ENCODE measurements at places on chromosomes 11 and 22. TPM values are rescaled to one million over a fixed set of nuclear protein-coding genes. Genes with fewer than 3 reads are reported as not detected.
A peak's percentile ranks its signal among the peaks of the same experiment; 100 is the strongest.

The OR51E2 gene
- not detected for total RNA-seq

The MS4A14 gene
- total RNA-seq, result not detected

The RAB38 gene
- total RNA-seq, result 13.5 TPM

The GGT5 gene
- total RNA-seq, result not detected

The SYT8 gene
- total RNA-seq, result 0.20 TPM

The PKNOX2 gene
- total RNA-seq, result 2.8 TPM

The PRPF19 gene
- 86.6 TPM for total RNA-seq

The CRACR2B gene
- 1.8 TPM for total RNA-seq

The NUP160 gene
- total RNA-seq, result 27.1 TPM

The CCDC73 gene
- not detected for total RNA-seq

The JHY gene
- 4.6 TPM for total RNA-seq

The KCNQ1 gene
- not detected for total RNA-seq

DNA sequence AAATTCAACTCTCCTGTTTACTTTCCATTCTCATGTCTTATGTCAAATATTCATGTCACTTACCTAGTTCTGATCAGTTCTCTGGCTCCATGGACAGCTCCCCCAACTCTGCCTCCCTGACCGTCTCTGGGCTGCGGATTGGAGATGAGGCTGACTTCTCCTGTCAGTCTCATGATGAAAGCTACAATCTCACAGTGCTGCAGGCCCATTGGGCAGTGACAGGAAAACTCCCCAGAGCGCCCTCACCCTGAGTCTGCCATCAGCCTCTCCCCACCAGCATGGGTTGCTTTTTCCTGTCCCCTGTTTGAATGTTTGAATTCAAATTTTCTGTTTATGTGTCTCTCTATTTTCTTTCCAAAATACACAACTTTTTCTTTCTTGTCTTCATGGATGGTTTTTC lies 63.8 kb upstream of the TOP3B start:
- DNase-seq, result no peak

DNA sequence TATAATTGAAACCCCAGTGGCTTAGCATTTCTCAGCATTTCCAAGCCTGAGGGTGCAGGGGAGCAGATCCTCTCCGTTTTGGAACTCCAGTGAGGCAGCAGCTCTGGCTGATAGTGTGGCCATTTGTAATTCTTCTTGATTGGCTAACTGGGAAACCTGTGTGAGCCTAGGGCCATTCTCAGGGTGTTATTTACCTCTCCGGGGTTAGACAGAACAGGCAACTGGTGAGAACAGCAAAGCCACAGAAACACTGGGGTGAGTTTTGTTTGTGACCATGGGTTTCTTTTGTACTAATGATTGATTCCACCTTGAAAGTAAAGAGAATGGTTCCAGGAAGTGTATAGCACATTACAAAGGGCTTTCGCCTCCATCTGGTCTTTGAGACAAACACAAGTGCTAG lies 2.4 kb upstream of the OR4X2 start:
- no peak for DNase-seq

DNA sequence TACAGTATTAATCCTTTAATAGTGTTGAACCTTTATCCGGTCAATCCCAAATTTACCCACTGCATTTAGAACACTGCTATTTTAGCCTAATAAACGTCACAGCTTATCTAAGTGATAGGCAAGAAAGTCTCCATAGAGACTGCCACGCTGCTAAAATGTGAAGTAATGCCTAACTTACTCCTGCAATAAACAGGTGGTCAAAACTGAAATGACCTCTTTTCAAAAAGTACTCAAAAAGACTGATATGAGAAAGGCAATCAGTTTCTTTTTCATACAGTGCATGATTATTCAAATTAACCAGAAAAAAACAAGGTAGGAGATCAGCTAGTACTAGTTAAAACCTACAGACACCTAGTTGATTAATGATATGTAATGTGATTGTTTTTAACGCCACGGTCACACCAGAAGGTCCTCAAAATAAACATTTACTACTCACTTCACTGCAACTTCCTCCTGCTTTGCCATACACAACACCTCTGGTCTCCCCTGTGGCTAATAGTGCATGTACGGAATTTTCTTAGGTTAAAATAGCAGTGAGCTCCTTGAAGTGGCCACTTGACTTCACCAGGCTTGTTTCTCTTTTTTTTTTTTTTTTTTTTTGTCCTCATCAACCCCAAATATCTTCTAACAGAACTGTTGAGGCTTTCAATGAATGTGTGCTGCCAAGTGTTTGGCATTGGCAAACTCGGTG lies 8.8 kb downstream of the ATP5MG start:
- no peak for DNase-seq

DNA sequence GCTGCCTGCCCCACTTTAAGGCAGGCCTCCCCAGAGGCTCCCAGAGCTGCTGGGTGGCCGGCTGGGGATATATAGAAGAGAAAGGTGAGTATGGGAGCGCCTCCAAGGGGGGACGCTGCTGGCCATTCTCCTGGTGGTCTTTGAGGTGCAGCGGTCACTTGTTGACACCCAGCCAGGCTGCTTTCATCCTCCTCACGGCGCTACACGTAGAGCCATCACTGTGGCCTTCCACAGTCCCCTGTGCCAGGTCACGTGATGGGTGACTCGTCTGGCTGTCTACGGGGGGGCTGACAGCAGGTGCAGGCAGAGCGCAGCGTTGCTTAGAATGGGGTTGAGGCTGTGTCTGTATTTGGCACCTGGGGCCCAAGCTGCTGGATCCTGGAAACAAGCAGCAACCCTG lies 1.9 kb downstream of the ACR start:
- no peak for DNase-seq

DNA sequence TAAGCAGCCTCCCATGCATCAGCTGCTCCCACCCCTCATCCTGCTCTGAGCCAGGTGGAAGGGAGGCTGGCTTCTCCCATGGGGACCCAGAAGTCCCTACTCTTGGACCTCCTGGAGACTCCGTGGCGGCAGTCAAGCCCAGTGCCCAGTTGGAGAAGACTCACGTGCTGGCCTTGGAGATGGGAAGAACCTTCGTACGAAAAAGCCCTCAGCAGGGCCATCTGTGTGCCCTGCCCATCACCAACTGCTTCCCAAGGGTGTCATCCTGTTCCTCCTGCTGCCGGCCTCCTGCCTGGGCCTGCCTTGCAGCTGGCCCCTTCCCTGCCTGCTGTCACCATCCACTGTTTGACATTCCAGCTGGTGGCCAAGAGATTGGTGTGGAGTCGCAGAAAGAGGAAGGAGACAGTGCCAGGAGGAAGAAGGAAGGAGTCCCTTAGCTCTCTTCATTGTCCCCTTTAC lies 28.0 kb downstream of the ARHGAP1 start:
- DNase-seq, result no peak

- no peak for DNase-seq
These were observed 213.6 kb downstream of the DBX1 start for GRCh38 chr11:19946681-19947080.

DNA sequence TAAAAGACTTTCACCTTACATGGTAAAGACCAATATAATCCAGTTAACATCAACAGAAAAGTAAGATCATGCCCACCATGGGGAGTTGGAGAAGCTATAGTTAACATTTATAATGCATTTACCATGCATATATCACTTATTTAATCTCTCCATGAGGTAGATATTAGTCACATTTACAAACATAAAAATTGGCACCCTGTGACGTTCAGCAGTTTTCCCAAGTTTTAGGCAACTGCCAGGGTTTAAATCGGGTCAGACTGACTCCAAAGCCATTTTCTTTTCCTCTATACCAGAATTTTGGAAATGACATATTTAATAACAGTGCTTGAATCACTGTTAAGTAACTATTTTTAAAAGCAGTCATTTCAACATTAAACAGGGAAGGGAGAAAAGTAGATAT lies 266.3 kb downstream of the DDX10 start:
- no peak for DNase-seq

DNA sequence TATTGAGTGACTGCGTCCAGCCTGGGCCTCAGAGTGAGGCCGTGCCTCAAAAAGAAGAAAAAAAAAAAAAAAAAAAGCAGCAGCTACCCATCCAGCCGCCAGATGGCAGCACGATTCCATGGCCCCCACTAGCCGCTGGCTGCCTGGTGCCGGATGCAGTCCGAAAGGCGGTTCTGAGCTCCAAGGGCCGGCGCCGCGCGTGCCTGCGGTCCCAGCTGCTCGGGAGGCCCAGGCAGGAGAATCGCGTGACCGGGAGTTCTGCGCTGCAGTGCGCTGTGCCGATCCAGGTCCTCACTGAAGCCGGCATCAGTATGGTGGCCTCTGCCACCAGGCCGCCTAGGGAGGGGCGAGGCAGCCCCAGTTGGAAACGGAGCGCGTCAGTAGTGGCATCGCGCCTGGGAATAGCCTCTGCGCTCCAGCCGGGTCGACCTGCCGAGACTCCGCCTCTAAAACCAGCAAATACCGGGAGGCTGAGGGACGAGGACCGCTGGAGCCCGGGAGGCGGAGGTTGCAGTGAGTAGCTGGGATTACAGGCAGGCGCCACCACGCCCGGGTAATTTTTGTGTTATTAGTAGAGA lies 19.3 kb downstream of the SCARF2 start:
- DNase-seq, result peak; percentile 77

GRCh38 chr11:44949160-44950030 lies 1.3 kb downstream of the TP53I11 start:
- DNase-seq, result no peak

GRCh38 chr11:103582351-103582909 lies 454.0 kb upstream of the DDI1 start:
- DNase-seq, result no peak

GRCh38 chr11:3927129-3927796 lies 71.8 kb downstream of the STIM1 start:
- DNase-seq, result no peak

DNA sequence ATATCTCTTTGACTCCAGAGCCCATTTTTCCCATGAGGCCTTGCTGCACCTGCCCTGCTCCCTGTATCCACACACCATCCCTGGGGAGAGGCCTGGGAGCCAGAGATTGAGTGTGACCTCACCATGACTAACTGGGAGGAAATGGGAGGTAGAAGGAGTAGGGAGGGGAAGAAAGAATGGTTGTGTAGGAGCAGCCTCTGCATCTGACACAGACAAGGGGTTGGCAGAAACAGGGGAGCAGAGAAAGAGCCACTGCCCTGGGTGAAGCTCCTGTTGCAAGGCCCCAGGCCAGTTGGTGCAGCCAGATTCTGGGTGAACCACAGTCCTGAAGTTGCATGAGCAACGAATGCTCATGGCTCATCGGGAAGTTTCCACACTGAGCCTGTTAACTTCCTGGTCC lies 32.4 kb downstream of the POU2F3 start:
- peak; percentile 70 for DNase-seq

- DNase-seq, result no peak
These were observed 5.1 kb downstream of the ACCS start for GRCh38 chr11:44071157-44071556.

DNA sequence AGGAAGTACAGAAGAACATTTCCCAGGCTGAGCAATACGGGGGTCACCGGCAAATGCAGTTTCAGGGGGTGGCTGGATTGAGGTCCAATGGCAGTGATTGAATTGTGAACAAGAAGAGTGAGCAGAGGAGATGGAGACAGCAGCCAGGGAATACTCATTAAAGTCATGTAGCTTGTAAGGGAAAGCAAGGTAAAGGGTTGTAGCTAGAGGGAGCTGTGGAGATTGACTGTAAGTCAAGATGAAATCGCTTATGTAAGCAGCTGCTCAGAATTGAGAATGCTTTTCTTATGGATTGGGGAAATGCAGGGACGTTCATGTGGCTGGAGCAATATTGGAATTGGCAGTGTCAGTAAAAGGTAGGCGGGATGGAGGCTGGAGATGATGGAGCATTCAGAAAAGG lies 111.4 kb upstream of the TBCEL start:
- DNase-seq, result peak; percentile 37

DNA sequence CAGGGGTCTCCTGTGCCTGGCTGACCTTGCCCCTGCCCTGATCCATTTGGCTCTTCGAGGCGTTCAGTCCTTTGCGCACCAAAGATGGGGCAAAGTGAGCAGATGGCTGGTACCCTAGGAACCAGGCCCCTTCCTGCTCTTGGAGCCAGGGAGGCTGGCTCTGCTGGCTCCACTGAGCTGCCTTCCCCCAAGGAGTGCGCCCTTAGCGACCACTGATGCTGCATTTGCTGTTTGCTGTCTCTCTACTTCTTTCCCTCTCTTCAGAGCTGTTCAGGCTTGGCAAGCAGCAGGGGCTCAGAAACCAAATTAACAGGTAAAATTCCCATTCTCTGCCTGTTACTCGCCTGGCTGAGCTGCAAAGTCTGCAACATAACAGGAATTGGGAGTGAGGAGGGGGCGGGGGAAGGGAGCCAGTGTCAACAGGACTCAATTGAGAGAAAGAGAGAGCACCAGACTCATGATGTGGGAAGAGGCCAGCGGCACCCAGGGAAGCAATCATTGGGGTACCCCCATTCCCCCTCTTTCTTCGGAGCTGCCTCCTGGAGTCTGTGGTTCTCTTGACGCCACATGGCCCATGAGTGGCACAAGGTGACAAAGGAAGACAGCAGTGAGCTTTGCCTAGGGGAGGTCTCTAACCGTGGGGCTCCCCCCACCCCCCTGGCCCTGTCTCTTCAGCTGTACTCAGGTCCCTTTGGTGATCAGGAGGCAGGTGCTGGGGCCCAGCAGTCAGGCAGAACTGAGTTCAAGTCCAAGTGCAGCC lies 102.3 kb downstream of the TP53I11 start:
- DNase-seq, result no peak

- DNase-seq, result no peak
These were observed 8.6 kb downstream of the APOA4 start for GRCh38 chr11:116814502-116814901.

DNA sequence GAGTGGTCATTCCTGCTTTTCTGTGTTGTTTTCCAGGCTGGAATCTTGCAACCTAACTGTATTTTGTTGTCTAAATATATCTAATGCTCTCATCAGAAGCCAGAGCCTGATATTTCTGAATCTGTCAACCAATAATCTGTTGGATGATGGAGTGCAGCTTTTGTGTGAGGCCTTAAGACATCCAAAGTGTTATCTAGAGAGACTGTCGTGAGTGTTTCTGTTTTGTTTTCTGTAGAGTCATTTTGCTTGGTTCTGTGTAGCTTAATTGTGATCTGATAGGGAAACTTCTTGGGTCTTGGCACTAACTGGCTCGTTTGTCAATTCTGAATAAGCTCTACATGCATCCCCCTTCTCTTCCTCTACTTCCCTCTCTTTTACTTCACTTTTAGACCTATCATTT lies 31.2 kb upstream of the RBMXL2 start:
- DNase-seq, result no peak

DNA sequence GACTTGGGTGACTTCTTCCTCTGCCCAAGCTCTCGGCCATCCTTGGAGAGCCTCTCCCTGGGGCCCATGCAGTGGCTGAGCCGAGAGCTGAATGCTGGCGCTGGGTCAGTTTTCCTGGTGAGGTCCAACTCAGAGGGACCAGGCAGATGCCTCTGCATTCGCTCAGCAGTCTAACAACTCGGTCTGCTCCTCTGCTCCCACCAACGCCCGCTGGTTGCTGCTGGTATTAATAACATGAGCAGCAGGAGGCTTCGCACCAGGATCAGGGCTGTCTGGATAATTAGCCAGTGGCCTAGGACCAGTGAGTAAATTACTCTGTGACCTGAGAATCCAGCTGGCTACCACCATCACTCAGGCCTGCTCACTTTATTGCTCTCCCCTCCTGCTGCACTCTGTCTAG lies 77.7 kb upstream of the FAM181B start:
- no peak for DNase-seq
